ENCODE measurements at places on chromosomes 11 and 22.
A peak's percentile ranks its signal among the peaks of the same experiment; 100 is the strongest.

- no peak for DNase-seq
These were observed 7.5 kb upstream of the C22orf39 start for GRCh38 chr22:19455033-19455432.

- no peak for DNase-seq
These were observed 1679.3 kb downstream of the LRRC4C start for GRCh38 chr11:39780131-39780530.

DNA sequence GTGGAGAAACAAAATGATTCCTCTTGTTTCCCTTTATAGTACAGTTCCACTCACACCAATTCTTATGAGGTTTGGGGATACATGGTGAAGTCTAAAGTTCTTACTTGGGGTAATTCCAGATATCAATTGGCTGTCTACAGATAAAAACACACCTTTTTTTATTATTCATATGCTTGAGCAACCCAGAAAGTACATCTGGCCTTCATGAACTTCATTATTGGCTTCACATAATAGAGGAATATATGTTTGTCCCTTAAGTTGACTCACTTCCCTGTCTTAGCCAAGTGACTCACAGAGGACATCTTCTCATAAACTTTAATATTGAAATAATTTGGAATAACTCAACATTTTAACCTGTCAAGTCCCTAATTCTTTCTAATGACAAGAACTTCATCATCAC is 36.3 kb upstream of the SOX6 start:
- DNase-seq, result no peak

GRCh38 chr11:70352100-70352499 is 46.2 kb upstream of the CTTN start:
- DNase-seq, result no peak

DNA sequence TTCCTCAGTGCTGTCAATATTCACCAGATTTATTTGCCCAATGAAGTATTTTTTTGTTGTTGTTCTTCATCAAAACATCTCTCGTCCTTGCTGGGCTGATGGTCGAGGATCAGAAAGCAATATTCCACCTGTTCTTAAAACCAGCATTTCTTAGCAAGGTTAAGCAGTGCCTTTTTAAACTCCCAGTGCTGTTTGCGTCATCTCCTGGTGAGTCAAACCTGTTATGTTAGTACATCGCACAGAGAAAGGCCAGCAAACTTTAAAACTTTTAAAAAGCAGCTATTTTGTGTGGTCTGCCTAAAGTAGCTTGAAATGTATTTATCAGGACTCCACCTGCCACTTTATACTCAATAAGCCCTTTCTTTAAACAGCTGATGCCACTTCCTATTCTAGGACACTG is 802.0 kb downstream of the KCNA4 start:
- DNase-seq, result no peak

GRCh38 chr11:30107899-30108298 is 91.1 kb upstream of the KCNA4 start:
- DNase-seq, result peak; percentile 66

GRCh38 chr11:132977241-132977640 is 555.1 kb downstream of the OPCML start:
- no peak for DNase-seq

DNA sequence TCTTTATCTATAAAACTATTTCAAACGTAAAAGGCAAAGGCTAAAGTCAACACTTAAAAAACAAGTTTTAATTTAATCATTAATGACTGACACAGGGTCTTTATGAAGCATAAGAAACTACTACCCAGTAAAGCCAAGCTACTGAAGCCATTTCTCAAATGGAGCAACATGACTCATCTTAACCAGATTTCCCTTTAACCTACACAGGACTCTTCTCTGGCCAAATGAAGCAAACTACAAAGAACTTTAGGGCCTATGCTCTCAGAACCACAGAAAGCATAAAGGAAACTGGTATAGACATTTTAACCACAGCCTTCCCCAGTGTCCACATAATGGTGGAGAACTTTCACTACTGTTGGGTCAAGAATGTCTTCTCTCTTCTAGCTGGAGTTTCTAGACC is 34.7 kb downstream of the ALG9 start:
- DNase-seq, result no peak

DNA sequence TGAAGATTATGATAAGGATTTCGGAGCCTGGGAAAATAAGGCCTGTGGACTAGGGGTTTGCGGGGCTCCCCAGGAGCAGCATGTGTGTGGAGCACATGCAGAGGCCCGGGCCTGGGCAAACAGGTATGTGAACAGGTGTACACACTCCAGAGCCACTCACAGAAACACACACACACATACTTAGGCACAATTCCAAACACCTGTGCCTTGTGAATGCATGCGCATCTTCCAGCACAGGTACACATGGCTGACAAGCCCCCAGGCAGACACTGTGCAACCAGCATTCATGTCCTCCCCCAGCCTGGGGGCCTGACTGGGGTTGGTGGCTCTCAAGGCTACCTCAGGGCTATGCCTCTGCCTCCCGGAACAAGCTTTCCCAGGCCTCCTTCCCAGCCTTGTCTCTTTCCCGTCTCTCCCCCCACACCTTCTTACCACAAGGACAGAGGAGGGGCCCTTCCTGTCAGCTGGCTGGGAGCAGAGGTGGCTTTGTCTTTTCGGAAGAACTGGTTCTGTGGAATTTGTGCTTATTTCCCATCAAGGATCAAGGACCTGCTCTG is 2.6 kb upstream of the P2RY6 start:
- no peak for DNase-seq

GRCh38 chr11:117484156-117484555 is 156.5 kb downstream of the CEP164 start:
- no peak for DNase-seq

- DNase-seq, result no peak
These were observed 39.1 kb upstream of the SHISAL1 start for GRCh38 chr22:44351685-44352377.

DNA sequence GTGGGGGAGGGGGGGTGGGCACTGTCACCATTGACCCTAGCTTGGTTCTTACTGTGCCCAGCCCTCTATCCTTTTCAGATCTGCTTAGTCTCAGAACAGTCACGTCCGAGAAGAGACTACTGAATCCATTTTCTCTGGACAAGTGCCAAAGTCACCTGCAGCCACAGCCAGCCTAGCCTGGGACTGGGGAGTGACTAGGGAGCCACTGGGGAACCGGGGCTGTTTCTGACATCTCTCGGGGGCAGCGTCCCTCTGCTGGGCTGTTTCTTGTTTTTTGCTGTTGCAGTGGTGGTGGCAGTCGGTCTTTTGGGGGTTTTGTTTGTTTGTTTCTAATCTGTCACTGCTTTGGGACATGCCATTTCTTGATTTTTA is 8.7 kb downstream of the SLC37A2 start:
- DNase-seq, result no peak

All from putamen (tissue), 1 donor.